Activated CD4-positive, alpha-beta T cell treated with anti-CD3 and anti-CD28 coated beads for 36 hours (primary cell): ENCODE measurements at places on chromosomes 6 and 20.
A peak's percentile ranks its signal among the peaks of the same experiment; 100 is the strongest.

DNA sequence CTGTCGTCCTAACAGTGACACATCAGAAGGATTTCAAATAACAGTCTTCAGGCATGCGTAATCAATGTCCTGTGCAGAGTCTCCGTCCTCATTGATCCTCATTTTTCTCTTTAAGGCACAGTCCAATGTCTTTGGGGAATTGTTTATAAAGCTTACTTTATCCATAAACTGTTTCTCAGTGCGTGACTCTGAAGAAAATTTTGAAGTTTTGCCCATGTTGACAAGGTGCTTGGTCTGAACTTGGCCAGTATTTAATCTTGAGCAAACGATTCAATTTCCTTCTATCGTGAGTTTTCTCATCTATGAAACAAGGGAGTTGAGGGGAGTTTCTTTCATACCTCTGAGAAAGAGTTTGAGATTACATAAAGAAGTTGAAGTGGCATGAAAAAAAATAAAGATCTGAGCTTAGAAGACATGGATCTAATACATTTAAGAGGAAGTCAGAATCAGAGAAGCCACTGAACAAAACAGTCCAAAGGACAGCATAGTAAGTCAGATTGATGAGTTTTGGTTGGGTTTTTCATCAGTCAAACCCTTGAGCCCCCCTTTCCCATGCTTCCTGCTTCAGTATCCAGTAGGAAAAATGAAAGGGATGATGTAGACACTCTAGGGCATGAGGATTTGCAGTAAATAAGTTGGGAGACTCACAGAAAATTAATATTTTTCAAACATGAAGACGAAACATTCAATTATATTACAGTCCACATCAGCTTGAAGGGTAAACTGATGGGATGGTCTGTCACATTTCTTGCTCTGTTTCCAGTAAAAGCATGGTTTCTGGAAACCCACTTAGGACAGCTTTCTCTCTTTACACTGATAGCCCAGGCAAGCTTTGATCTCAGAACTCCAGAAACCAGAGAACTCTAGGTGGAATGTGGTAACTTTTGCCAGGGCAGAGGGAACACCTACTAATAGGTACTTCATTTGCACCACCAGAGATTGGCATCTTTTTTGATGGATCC is 8.1 kb downstream of the EDN1 start:
- DNase-seq, result no peak

GRCh38 chr20:63330084-63330760 is 30.9 kb downstream of the CHRNA4 start:
- no peak for DNase-seq

DNA sequence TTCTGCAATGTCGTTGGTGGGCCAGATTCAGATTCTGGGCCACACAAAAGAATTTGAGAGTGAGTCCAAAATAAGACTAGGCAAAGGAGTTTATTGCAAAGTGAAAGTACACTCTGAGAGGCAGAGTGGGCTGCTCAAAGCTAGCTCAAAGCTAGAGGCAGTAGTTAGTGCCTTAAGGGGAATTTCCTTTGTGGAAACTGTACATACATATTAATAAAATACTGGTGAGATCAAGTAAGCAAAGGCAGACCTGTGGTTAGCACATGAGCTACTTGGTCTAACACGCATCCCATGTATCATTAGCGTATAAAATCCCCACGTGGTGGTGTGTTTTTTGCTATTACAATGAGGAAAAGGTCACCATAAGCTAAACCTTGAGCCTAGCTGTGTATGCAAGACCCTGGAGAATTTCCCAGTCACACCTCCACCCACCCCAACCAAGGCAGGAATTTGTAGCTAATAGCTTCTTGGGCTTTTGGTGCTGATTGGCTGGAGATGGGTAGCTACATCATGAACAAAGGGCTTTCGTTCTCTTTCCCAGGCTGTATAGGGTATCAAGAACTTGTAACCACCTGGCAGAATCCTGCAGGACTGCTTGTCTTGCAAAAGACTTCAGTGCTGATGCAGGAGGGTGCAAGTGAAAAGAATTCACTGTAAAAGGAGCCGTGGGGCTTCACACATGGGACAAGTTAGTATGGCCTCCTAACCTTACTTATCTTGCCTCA is 14.7 kb upstream of the TRIM26 start:
- DNase-seq, result peak; percentile 26

GRCh38 chr20:17775600-17775999 is 75.8 kb downstream of the BANF2 start:
- no peak for DNase-seq

- no peak for DNase-seq
Observed at GRCh38 chr20:61434341-61434781, 182.3 kb downstream of the CDH4 start.

GRCh38 chr6:74431873-74432580 is 736.0 kb downstream of the CD109 start:
- DNase-seq, result no peak
